SK-N-SH (cell line): ENCODE measurements at places on chromosomes 3 and 15. TPM values are rescaled to one million over a fixed set of nuclear protein-coding genes. Genes with fewer than 3 reads are reported as not detected.

DNA sequence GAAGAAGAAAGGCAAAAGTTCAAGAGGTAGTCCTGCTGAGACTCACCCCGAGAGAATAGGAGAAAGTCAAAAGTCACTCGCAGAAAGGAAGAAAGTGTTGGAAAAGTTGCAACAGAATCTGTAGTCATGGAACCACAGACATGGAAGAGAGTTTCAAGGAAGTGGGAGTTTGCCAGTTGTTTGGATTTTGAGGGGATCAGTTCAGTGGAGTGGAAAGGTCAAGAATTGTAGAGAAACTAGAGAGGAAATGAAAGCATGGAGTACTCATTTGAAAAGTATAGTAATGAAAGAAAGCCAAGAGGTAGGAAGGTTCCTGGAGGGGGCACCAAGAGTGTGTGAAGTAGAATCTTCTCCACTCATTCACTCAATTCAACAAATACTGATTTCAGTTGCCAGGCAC is 34.7 kb downstream of the SPTSSB start:
- DNase-seq, result no peak

DNA sequence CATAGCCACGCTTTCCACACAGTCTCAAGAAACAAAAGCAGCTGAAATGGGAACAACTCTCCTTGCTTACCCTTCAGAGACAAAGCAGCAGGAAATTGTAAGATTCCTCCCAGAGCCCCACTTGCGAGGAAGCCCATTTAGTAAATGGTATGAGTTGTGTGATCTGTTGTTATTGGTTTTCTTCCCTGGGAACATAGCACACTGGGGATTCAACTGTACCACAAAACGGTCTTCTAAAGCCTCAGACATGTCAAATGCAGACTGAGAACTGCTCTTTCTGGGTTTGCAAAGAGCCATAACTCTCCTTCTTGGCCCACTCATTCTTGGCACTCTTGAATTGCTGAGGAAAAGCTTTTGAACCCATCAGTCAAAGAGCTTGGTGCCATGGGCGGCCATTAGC is 101.0 kb upstream of the COL8A1 start:
- no peak for DNase-seq

DNA sequence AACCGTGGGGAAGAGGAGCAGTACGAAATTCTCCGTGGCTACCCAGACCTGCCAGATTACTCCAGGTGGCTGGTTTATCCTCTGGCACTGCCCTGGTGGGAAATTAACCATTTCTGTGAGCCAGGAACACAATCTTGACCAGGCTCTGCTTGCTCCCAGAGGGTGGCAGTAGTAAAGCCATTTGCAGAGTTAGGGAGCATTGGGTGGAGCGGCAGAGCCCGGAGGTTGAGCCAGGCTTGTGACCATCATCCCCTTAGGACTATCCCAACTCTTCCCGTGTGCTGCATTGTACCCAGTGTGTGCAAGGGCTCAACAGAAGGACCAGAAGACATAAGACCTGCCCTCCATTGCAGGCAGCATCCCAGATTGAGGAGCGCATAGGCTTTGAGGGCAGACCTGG is 5.3 kb downstream of the KNG1 start:
- DNase-seq, result peak; percentile 18

- DNase-seq, result no peak
Measured at GRCh38 chr15:88976656-88977055, 63.5 kb upstream of the MFGE8 start.

- DNase-seq, result no peak
Measured at GRCh38 chr3:71399478-71399877, 184.1 kb downstream of the FOXP1 start.

DNA sequence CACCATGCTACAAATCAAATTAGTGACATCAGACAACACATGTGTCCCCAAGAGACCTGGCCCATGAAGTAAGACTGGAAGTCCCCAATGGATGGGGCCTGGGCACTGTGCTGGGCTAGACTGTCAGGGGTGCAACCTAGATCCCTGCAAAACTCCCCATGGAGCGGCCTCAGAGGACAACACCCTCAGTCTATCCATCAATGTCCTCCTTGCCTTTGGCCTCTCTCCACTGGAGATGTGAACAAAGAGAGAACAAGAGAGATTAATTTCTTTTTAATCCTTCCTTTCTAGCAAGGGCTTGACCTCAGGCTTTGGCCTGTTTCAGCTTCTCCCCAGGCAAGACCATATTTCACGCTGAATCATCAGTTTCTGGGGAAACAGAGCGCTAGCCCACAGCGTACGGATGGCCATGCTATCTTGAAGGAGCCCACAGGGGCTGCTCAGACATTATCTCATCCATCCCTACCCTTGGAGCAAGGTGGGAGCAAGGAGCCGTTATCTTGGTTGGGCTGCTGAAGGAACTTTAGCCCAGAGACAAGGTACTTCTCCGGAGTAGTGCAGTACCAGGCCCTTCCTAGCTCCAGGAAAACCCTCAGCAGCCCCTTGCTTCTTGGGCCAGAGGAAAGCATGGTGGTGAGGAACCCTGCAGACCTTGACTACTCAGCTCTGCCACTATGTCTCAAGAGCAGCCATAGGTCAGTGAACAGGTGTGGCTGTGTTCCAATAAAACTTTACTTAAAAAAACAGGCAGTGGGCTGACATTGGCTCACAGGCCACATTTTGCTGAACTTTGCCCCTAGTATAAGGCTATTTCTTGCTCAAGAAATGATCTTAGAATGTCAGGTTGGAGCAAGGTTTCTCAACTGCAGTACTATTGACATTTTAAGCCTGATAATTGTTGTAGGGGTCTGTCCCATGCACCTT is 72.7 kb upstream of the WNT5A start:
- DNase-seq, result no peak

GRCh38 chr15:38208206-38208605 is 44.4 kb upstream of the SPRED1 start:
- no peak for DNase-seq

DNA sequence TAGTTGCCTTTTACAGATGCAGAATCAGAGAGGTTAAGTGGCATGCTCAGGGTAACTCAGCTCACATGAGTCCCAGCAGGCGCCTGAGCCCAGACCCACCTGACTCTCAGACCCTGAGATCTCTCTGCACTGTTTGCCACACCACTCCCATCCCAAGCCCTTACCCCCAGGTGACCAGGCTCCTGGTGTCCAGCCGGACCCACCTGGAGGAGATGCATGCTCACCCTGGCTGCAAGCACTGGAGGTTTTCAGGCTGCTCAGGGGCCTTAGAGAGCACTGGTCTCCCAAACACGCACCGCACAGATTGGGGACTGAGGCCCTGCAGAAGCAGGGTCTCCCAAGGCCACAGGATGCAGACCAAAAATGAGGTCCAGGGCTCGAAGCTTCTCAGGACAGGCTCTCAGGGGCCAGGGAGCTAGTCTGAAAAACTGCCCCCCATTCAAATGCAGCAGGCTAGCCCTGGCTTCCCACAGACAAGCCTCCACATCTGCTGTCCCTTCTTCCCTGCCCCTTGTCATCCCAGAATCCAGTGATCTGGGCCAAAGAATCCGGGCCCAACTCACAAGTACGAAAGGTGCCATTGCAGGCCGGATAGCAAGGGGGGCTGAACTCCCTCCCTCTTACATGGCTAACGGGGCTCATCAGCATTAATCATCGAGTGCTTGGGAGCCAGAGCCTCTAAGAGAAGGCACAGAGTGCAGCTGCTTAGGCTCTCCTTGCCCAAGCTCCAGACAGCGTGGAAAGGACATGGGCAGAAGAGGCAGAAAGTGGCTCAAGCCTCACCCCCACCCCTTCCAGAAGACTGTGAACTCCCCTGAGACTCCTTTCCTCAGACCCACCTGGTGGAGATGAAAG is 90.2 kb upstream of the PRR20G start:
- no peak for DNase-seq

- DNase-seq, result no peak
Measured at GRCh38 chr3:102006812-102007485, 157.6 kb downstream of the NFKBIZ start.

The FEZF2 gene
- not detected in 2 replicates for polyA plus RNA-seq

The BFSP2 gene
- polyA plus RNA-seq, result not detected in 2 replicates

The GPR62 gene
- 0.02 and 0.10 TPM in 2 replicates for polyA plus RNA-seq

The ALDH1L1 gene
- polyA plus RNA-seq, result 0.03 TPM in 1 of 2 replicates, not detected in the other

The HSPBAP1 gene
- 5.1 and 6.7 TPM in 2 replicates for polyA plus RNA-seq

The PSMD2 gene
- polyA plus RNA-seq, result 328 and 382 TPM in 2 replicates
